ENCODE measurements at places on chromosomes 5 and 9.

- DNase-seq: no peak
These were observed 148.6 kb downstream of the CDH9 start for GRCh38 chr5:26889815-26890214.

- no peak for DNase-seq
These were observed at the start of gene CAMK2A for GRCh38 chr5:150289551-150290390. Gene CAMK2A, minus strand, starts transcription at chr5:150289773. Its CDS starts 148 bp downstream, at chr5:150289625.

DNA sequence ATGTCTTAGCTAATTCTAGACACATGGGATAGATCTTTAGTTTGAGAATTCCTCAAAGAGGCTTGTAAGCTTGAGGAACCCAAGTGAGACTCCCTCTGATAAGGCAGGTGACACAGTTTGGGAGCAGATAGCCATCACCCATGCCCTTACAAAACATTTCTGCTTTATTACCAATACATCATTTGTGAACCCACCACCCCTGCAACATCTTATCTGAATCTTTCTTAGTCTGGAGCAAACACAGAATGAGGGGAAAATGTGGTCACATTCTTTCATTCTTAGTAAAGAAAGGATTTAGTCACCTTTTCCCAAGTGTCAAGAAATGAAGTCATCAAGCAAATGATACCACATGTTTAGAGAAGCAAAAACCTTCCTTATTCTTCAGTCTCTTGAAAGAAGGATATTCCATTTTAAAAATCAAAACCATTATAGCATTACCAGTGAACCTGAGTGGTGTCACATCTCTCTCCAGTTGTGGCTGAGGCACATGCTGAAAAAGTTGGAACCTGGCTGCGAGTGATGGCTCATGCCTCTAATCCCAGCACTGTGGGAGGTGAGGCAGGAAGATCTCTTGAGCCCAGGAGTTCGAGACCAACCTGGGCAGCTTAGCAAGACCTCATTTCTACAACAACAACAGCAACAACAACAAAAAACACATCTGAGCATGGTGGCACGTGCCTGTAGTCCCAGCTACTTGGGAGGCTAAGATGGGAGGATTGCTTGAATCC, 65.9 kb downstream of the PRKACG start:
- no peak for DNase-seq

GRCh38 chr9:22256381-22256780, 190.2 kb upstream of the DMRTA1 start:
- no peak for DNase-seq

- no peak for DNase-seq
These were observed 63.2 kb downstream of the COL27A1 start for GRCh38 chr9:114218264-114219120.

GRCh38 chr5:34039398-34040157, 3.4 kb downstream of the C1QTNF3 start:
- DNase-seq: no peak

DNA sequence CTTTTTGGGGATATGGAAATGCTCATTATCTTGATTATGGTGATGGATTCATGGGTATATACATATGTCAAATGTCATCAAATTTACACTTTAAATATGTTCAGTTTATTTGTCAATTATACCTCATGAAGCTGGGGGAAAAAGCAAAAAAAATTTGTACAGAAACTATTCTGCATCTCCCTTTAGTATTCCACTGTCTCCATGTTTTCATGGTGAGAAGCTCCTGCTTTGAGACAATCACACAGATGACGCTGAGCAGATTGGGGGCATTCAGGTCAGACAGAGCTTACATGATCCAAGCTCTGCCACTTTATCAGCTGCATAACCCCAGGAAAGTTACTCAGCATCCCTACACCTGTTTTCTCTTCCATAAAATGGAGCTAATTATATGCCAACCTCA, 101.5 kb downstream of the PLPPR1 start:
- no peak for DNase-seq

- no peak for DNase-seq
These were observed 15.6 kb downstream of the RIC1 start for GRCh38 chr9:5644501-5644900.
